ENCODE measurements at places on chromosomes 7 and 10.

GRCh38 chr10:112429147-112429546 lies 17.6 kb downstream of the ZDHHC6 start:
- no peak for DNase-seq

GRCh38 chr10:28449926-28450325 lies 83.0 kb upstream of the WAC start:
- no peak for DNase-seq

DNA sequence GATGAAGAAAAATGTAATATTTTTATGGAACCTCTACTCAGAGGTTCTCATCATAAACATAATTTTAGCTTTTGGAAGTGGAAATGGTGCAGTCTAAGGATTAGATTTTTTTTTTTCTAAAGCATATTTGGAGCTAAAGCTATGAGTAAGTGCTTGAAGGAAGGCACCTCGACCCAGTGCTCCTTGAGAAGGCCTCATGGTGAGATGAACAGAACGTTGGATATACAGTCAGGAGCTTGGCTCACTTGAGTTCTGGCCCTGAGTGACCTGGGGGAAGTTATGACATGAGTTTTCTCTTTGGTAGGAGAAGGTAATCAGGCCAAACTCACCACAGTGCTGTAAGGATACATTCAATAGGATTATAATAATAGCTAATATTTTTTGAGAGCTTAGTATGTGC lies 163.3 kb downstream of the JCAD start:
- DNase-seq = no peak

DNA sequence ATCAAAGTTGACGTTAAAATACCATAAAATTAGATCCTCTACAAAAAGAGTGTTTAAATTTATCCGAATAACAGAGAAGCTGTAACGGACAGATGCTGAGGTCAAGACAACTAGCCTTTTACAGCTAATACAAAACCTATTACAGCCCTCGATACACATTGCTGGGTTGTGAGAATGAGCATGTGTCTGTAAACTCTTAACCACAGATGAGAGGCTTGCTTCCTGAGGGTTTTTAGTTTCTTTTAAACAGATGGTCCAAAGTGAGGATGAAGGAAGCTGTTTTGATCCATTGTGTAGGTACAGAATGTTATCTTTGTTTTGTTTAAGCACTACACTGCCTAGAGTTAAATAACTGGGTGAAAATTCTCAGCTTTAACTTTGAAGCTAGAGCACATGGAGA lies 578.2 kb downstream of the PARD3 start:
- no peak for DNase-seq

DNA sequence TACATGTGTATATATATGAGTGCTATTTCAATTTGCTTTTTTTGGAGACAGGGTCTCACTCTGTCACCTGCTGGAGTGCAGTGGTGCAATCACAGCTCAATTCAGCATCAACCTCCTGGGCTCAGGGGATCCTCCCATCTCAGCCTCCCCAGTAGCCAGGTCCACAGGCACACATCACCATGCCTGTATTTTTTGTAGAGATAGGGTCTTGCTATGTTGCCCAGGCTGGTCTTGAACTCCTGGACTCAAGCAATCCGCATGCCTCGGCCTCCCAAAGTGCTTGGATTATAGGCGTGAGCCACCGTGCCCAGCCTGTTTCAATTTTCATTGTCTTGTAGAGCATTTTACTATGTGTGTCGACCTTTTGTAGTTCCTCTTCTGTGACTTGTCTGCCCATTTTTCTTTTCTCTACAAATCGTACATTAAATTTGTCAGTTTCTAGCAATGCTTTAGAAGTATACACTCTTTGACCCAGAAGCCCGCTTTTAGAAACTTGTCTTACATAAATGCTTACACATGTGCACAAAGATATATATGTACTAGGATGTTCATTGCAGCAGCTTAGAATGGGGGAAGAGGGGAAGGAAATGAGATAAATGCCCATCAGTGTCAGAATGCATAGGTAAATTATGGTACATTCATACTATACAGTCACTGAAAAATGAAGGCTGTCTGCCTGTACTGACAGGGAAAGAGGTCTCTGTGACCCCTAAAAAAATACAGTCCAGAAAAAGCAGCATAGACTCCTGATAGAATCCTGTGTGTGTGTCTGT lies 12.2 kb upstream of the RFC2 start:
- DNase-seq = no peak

- no peak for DNase-seq
These were observed 131.2 kb downstream of the MPP7 start for GRCh38 chr10:28171468-28172222.

DNA sequence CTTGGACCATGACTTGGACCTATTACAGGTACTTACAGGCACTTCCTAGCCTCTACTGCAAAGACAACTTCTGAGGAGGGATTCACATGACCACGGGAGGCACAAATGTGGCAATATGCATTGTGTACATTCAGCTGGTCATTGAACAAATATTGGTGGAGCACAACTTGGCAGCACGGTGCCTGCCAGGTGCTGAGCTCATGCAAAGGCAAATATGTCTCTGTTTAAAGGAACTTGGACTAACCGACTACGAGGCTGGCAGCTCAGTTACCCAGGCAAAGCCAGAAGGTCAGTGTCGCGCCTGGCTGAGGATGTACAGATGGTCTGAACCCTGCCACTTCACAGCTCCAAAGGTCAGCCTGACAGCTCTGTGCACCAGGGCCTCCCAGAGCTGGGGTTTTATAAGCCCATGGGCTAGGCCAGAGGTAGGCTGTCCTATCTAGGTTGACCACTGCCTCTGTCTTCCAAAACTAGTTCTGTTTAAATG lies 6.1 kb downstream of the DENND11 start:
- DNase-seq = no peak

DNA sequence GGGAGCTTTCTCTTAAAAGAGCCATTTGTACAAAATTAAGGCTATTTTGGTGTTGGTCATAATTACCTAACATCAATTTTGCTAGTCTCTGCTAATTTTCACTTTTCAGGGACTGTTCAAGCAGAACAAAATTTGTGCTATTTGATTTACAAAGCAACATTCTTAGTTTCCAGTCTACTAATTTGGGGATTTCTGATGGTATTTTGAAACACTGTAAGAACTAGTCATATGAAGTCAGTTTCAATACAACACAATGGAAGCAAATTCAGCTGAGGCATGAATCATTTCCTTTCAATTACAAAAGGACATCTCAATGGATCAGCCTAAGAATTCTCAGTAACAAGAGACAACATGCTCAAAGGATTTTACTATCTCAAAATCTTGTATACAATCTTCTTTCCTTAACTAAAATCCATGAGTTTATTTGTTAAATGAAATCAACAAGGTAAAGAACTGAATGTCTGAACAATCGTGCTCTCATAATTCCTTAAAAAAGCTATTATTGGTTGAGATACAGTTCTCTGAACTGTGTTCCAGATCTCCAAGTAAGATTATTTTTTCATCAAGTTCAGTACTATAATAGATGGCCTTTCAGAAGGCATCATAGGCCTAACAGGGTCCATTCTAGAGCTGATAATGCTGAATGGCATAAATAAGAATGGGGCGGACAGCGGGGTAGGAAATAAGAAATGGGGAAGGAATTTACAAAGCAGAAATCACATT lies 144.6 kb downstream of the NRCAM start:
- DNase-seq = no peak

DNA sequence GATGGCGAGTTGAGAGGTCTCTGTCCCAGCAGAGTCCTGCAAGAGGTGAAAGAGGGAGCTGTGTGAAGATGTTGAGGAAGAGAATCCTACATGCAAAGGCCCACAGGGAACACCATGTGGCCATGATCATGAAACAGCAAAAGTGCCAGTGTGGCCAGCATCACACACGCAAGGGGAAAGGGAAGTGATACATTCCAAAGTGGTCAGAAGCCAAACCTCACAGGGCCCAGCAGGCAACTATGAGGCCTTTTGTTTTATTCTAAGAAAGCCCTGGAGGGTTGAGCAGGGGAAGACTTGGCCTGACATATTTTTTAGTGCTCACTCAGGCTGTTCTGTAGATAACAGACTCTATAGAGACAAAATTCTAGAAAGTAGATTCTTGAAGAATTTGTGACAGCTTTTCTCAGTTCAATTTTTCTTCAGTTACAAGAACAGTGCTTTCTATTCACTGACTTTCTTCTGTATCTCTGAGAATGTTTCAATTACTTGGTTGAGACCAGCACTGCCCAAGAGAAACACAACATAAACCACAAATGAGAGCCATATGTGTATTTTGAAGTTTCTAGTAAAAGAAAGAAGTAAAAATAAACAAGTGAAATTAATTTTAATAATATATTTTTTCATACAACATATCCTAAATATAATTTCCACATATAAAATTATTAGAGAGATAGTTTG lies 82.3 kb downstream of the HTR7 start:
- DNase-seq = no peak

- no peak for DNase-seq
These were observed 33.5 kb upstream of the SFTPD start for GRCh38 chr10:79982362-79982800.

DNA sequence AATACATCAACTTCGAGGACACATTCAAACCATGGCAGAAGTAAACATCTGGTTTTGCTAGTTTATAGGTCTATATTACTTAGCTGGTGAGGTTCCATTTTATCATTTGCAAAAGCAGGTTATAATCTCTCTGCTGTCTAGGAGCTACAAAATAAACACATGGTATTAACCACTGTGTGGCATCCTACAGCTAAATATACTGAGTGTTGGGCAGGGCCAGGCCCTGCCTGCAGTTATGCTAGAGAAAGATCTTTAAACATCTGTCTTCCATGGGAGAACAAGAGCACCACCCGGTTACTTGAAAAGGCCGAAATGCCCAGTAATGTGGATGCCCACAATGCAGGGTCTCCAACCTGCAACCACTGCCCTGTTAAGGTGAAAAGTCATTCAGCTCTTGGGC lies 20.6 kb upstream of the FKBP9 start:
- DNase-seq = no peak

DNA sequence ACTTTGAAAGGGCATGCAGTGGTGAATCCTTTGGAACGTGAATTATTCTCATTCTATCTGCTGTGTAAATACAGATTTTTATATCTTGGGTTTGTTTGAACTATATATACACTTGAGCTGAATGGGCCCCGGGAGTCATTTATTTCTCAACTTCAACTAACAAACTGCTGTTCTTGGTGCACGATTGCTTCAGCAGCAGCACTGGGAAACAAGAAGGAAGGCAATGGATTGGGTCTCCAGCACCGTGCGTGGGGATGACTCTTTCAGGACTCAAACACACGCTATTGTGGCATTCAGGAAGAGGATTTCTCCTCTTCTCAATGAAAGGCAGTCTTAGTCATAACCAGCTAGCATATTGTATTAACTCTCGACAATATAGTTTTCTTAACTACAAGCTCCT lies 226.0 kb upstream of the NFE2L3 start:
- DNase-seq = no peak

- DNase-seq = no peak
These were observed 130.9 kb downstream of the OAT start for GRCh38 chr10:124287791-124288190.

DNA sequence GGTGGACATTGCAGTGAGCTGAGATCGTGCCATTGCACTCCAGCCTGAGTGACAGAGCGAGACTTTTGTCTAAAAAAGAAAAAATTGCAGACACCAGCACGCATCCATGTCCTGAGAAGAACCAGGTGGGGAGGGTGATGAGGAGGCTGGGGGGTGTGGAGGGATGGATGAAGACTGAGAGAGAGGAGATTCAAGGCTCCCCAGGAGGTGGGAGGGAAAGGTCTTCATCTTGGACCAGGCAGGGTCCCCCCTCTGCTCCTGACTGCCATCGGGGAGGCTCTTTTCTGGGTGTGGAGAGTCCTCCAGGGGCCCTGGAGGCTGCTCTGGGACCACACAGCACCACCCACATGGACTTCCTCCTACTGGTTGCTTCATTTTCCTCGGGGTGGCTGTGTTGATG lies 1.5 kb downstream of the SCART1 start:
- DNase-seq = no peak

GRCh38 chr10:48613016-48613415 lies 8.1 kb upstream of the ARHGAP22 start:
- no peak for DNase-seq

- DNase-seq = no peak
These were observed 48.4 kb downstream of the CCDC6 start for GRCh38 chr10:59857921-59858320.

- DNase-seq = no peak
These were observed 676.0 kb upstream of the GALNT17 start for GRCh38 chr7:70455925-70456324.

DNA sequence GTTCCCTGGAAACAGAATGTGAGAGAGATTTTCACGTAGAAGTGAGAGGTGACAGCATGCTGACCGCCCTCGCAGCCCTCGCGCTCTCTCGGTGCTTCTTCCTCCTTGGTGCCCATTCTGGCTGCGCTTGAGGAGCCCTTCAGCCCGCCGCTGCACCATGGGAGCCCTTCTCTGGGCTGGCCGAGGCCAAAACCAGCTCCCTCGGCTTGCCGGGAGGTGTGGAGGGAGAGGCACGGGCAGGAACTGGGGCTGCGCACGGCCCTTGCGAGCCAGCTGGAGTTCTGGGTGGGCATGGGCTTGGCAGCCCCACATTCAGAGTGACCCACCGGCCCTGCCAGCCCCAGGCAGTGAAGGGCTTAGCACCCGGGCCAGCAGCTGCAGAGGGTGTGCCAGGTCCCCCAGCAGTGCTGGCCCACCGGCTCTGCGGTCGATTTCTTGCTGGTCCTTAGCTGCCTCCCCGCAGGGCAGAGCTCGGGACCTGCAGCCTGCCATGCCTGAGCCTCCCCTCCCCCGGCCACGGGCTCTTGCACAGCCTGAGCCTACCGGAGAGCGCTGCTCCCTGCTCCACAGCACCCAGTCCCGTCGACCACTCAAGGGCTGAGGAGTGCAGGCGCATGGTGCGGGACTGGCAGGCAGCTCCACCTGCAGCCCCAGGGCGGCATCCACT lies 888.7 kb upstream of the ZWINT start:
- DNase-seq = no peak
